ENCODE measurements at places on chromosomes 7 and 10.

DNA sequence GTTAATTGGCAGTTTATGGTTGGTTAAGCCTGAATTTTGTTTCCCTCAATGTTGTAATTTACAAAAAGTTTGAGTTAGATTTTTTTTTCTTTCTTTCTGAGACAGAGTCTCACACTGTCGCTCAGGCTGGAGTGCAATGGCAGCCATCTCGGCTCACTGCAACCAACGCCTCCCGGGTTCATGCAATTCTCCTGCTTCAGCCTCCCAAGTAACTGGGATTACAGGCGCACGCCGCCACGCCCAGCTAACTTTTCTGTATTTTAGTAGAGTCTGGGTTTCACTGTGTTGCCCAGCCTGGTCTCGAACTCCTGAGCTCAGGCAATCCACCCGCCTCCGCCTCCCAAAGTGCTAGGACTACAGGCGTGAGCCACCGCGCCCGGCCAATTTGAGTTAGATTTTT, 935 bp downstream of the ZNF273 start:
- DNase-seq: no peak

DNA sequence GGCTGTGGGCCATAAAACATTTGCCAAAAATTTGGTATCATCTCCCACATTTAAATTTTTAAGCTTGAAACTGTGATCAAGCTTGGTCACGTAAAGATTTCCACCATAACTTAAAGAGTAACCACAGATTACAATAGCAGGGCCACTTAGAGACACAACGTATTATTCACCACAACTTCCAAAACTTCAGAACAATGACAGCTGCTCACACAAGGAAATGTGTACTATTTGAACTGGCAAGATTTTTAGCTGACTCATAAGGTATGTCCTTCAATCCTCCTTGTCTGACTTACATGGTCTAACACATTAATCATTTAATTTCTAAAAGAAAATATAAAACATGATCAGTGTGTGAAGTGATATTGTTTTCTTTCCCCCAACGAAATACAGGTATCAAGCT, 234.5 kb downstream of the PARD3 start:
- no peak for DNase-seq

DNA sequence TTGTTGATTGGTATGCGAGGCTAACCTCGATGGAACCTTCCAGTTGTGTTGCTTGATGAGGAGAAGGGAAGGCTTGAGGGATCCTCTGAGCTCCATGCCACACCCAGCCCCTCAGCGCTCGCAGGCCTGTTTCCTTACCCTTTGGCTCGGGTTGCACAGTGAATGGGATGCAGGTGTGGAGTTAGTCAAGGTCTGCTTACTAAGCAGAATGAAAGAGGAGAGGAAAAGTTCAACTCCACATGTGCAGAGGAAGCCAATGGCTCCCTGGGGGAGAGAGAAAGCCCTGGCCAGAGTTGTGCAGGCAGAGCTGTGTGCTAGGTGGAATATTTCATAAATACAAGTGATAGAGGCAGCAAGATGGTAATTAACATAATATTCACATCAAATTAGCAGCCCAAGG, 85.5 kb downstream of the JCAD start:
- no peak for DNase-seq

DNA sequence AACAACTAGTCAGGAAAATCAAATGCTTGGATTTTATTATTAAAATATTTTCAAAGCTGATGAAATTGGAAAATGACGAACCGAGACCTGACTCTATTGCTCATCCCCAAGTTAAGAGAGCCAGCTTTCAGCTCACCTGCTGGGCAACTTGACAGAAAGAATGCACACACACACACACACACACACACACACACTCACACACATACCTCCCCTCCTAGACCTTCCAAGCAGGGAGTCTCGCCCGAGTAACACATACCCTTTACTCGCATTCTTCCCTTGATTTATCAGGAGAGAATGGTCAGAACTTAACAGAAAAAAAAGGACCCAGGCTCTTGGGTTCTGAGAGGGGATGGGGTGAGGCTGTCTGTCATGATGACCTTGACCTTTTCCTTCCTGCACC, 19.1 kb downstream of the GPRIN2 start:
- DNase-seq: no peak

- no peak for DNase-seq
Observed at GRCh38 chr7:20450536-20450935, 119.8 kb downstream of the ITGB8 start.

- no peak for DNase-seq
Observed at GRCh38 chr7:24604630-24605029, 31.4 kb downstream of the PALS2 start.

DNA sequence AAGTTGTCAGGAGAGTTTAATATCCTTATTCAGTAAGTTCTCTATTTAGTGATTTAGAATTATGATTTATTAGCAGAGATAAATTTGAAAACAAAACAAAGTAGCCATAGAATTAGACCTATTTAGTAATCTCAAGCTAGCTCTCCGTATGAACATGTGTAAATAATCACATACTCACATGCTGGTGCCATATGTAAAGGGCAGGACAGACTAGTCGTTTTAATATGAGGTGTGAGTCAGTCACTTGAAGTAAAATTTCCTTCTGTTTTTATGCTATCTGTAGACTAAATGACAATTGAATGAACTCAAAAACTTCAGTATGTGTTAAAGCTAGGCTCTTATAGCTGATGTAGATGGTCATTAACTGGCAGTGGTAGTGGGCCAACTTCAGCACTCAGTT, 67.1 kb downstream of the WAC start:
- DNase-seq: no peak

DNA sequence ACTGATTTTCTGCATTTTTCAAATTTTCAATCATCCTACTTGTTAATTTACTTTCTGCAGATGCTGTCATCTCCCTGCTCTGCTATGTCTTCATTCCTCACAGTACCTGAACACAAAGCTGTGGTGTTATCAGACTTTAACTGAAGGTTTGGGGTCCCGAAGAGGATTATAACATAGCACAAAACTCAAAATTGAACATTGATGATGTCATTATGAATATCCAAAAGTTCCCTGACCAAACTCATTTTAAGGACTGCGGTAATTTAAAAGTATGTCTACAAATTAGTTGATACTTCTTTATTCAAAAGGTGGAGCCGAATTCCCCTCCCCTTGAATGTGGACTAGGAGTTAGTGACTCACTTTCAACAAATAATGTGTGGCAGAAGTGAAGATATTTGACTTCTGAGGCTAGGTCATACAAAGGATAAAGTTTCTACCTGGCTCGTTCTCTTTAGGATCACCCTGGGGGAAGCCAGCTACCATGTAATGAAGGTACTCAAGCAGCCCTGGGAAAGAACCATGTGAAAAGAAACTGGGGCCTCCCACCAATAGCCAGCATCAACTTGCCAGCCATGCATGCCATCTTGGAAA, 6.4 kb upstream of the ENTPD7 start:
- no peak for DNase-seq

- peak; percentile 54 for DNase-seq
Observed at GRCh38 chr7:42883950-42884349, 27.9 kb downstream of the C7orf25 start.

- DNase-seq: peak; percentile 27
Observed at GRCh38 chr7:130127821-130128317, 57.5 kb downstream of the KLHDC10 start.

- DNase-seq: no peak
Observed at GRCh38 chr7:108535257-108535656, 9.3 kb upstream of the PNPLA8 start.

DNA sequence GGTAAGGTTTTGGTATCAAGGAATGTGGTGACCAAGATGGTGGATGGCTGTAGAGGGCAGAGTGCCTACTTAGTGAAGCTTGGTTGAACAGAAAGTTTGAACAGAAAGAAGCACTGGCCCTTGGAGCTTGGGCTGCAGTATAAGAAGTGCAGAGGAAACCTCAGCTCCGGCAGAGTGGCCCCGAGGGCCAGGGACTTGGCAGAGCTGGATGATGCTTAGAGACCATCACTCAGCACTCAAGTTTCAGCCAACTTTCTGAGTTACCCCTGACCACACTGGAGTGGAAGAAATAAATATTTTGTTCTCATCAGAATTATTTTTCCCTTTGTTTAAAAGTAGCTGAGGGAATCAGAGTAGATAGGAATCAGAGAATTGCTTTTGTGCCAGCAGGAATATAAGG, 336.7 kb downstream of the C7orf25 start:
- no peak for DNase-seq

DNA sequence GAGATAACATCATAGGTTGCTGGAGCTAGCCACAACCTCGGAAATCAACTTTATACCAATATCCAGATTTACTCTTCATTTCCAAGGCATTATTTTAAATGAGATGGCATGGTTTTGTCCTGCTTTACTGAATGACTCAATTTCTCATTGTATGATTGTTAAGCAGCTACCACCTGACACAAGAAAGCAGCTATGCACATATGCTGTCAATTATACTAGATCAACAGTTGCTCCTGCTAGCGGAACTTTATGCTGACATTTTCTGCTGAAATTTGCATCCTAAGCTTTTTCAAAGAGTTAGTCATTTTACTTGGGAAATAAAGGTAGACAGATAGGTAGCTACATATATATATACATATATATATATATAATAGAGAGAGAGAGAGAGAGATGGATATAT, 8.9 kb upstream of the CH25H start:
- no peak for DNase-seq

- no peak for DNase-seq
Observed at GRCh38 chr7:41316410-41316809, 386.5 kb downstream of the INHBA start.

DNA sequence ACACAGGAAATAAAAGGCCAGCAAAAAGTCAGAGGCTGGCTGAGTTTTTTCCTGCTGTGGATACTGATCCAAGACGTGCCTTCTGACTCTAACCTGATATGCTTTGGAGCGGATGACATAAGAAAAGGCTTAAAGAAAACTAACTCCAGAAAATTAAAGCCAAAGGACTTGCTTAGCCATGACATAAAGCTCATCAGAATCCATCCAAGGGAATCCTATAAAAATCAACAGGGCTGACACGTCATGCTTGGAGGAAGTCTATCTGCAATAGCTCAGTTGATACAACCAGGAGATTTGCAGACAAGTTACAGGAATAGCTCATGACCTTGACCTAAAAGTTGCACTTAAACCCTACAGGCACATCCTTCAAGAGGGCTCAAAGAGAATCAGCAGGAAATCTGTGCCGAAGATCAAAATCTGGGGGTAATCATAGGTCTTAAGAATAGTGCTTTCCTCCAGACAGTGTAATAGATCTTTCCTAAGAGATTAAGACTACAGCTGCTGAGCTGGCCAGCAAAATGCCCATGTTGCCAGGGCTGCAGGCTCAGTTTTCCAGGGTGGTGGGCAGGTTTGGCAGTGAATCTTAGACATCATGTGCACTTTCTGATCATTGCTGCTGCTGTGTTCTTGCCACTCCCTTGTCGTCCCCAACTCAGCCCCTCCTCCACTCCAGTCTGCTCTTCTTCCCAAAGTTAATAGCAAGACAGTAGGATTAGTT, 111.5 kb upstream of the SVIL start:
- DNase-seq: no peak

DNA sequence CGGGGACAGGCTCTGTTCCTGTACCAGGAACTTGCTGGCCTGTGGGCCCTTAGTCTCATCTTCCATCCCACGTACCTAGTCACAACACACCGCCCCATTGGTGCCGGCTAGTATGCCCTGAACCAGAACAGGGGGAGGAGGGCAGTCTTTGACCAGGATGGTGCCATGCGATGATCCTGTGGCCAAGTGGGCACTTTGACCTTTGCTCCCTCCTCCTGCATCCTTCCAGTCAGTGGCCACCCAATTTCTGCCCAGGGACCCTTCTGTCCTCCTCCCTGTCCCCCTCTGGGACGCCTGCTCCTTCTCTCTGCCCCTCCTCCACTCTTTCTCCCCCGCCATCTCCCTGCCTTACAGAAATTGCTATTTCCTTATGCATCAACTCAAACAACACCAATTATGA, 126.3 kb upstream of the CHST15 start:
- no peak for DNase-seq
